ENCODE measurements at places on chromosomes 1 and 21. TPM values are rescaled to one million over a fixed set of nuclear protein-coding genes. Genes with fewer than 3 reads are reported as not detected.

The APOBEC4 gene
- total RNA-seq = not detected

The FAM177B gene
- total RNA-seq = not detected

The FMO3 gene
- 0.62 TPM for total RNA-seq

The HSD3B1 gene
- total RNA-seq = not detected

The HRNR gene
- total RNA-seq = not detected

The CATSPERE gene
- 0.47 TPM for total RNA-seq

The CLIC4 gene
- total RNA-seq = 1,271 TPM

The CENPF gene
- total RNA-seq = 3.7 TPM

The NTNG1 gene
- total RNA-seq = 0.08 TPM

The NEGR1 gene
- total RNA-seq = 10.8 TPM

The SYPL2 gene
- 14.7 TPM for total RNA-seq

The APCS gene
- total RNA-seq = not detected

The ANGPTL1 gene
- total RNA-seq = 7.1 TPM

The FABP3 gene
- 601 TPM for total RNA-seq

The ELAPOR1 gene
- 0.21 TPM for total RNA-seq

The GBP6 gene
- total RNA-seq = 0.16 TPM

The LCE2C gene
- not detected for total RNA-seq

- DNase-seq = peak; percentile 32
Observed at GRCh38 chr1:240004086-240004749, 87.5 kb upstream of the FMN2 start.

GRCh38 chr1:86419277-86419903 is 4.6 kb upstream of the CLCA2 start:
- peak; percentile 13 for DNase-seq

GRCh38 chr1:1136547-1137230 is 20.8 kb upstream of the C1orf159 start:
- DNase-seq = no peak

DNA sequence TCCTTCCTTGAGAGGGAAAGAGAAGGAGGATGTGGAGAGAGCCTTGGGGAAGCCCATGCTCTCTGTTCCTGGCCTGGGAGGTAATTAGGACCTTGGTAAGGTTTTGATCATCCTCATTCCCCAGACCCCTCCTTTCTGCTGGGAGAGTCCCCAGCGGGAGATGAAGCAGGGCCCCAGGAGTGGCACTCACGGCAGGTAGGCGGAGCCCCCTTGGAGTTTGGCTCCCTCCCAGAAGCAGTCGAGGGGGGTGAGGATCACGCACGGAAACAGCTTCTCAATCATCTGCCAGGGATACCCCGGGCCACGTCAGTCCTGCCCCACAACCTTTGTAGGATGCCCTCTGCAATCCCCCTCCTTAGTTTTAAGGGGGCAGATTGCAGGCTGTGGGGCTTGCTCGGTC is 11.5 kb downstream of the PTCH2 start:
- no peak for DNase-seq

- peak; percentile 92 for DNase-seq
Observed at GRCh38 chr1:116834595-116834994, 75.1 kb upstream of the PTGFRN start.

GRCh38 chr1:25204797-25205480 is 27.4 kb downstream of the SYF2 start:
- peak; percentile 58 for DNase-seq

DNA sequence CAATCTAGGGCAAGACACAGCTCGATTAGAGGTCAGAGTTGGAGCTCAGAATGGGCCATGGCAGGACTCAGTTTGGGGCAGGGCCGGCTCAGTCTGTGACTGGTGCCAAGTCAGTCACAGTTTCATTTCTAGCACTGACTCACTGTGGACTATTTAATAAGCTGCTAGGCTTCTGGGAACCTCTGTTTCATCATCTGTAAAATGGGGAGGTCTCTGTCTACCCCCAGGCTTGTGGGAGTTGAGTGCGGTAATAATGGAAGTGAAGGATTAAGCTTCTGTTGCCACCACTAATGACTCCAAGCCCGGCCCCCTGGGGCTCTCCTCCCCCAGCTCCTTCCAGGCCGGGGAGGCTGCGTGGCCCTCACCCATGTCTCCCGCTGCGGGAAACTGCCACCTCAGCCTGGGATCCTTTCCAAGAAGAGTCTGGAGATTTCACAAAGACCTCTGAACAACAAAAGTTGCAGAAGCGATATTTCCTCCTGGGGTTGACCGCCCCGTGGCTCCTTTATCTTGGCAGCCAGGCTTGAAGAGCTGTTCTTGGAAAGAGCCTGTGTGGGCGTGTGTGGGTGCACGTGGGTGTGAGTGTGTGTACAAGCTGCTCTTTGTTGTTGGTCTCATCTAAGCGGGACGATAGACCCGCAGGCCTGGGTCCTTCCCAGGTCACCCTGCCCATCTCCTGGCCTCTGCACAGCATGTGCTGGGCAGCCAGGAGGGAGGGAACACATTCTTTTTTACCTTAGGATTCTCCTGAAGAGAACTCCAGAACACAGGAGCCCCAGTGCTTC is 29.1 kb downstream of the KNCN start:
- peak; percentile 34 for DNase-seq

GRCh38 chr1:81505831-81506230 is 294.9 kb upstream of the ADGRL2 start:
- DNase-seq = no peak

GRCh38 chr1:177448036-177448615 is 277.4 kb downstream of the BRINP2 start:
- no peak for DNase-seq

DNA sequence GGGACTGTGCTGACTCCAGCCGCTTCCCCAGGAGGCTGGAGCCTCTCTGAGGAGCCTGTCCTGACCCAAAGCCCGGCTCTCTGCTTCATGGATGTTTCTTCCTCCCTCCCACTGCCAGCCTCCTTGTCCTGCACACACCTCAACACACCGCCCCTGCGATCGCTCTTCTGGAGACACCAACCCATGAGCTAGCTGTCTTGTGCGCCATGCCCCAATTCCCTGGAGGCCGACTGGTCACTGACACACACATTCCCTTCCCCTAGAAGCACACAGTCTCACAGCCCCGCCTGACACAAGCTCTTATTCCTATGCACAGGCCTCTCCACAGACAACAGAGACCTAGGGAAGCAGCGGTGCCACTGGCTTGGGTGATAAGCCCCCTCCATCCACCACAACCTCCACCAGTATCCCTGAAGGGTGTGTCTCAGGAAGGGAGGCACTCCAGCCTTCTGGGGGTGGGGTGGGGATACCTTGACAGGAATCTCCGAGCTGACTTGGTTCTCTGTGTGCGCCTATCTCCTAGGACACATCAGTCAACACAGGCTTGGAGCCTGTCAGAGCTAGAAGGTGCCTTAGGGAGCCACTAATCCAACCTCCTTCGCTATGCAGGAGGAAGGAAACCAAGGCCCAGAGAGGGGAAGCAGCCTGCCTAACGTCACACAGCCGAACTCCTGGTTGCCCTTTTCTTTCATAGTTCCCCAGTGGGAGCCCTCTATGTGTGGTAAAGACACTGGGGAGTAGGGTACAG is 31.1 kb downstream of the AHDC1 start:
- peak; percentile 79 for DNase-seq

DNA sequence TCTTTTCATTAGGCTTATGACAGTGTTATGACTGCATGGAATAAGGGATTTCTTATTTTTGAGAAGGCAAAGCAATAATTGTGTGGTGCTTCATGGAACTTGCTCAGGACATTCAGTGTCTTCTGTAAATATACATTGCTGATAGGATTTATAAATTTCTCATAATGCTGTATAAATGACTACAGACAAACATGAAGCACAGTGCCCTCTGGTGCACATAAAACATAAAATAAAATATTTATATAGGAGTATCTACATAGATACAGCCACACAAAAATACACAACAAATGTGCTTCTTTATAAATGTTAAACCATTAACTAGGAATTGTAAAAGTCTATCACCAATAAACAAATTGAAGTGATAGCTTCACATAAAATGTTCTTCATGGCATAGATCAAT is 24.1 kb downstream of the BRINP3 start:
- DNase-seq = no peak

- peak; percentile 93 for DNase-seq
Observed at GRCh38 chr1:180926164-180926981, 13.7 kb downstream of the KIAA1614 start.

DNA sequence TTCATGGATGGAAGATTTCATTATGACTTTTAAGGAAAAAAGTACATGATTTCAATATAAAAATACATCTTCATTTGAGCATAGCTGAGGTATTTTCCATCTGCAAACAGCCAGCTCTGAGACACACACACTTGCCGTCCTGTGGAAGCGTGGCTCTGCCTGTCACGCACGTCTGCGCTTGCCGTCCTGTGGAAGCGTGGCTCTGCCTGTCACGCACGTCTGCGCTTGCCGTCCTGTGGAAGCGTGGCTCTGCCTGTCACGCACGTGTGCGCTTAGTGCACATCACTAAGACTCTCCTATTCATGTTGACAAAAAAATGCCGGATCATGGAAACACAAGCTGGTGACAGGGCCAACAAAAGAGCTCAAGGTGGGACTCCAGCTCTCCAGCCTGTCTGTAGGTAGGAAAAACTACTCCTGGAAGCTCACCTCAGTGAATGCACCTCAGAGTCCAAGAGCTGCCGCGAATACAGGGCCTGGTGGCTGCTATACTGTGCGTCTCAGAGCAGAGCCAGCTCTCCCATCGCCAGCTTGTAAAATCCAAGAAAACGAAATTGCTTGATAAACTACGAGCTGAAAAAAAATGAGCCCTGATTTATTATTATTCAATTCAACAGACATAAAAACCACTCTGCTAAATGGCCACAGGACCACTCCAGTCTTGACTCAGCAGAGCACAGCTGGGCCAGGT is 69.3 kb downstream of the SLC37A1 start:
- no peak for DNase-seq

- DNase-seq = no peak
Observed at GRCh38 chr1:56378341-56379070, 200.9 kb downstream of the PLPP3 start.

- no peak for DNase-seq
Observed at GRCh38 chr1:6174621-6175410, 5.3 kb downstream of the CHD5 start.

DNA sequence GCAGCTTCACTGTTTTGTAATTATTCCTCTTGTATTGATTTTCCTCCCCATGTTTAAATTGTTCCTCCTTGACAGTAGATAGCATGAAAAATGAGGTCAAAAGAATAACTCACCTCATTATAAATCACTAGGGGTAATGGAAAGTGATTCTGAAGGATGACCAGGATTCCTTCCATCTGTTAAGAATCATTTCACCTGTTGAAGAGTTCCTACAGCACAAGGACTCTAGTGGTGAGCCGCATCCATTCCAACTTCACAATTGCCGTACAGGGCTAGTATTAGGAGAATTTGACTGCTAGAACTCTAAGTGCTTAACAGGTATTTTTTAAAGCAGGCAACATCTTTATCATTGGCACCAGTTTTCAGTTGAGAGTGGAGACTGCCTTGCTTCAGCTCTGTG is 13.7 kb downstream of the PPP1R12B start:
- DNase-seq = no peak

- DNase-seq = peak; percentile 72
Observed at GRCh38 chr1:202807926-202808757, at the start of gene KDM5B. TSS of gene KDM5B (minus strand) at chr1:202808421. CDS start at chr1:202808305, 116 bp downstream.

DNA sequence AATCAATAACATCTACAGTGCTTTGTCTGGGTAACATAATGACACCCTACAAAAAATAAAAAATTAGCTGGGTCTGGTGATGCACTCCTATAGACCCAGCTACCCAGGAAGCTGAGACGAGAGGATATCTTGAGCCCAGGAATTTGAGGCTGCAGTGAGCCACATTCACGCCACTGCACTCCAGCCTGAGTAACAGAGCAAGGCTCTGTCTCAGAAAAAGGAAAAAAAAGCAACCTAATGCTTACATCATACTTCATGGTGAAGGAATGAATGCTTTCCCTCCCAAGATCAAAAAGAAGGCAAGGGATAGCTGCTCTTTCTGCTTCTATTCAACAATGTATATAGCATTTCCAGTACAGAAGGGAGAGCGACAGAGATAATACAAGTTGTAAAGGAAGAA is 24.2 kb upstream of the CTTNBP2NL start:
- no peak for DNase-seq

DNA sequence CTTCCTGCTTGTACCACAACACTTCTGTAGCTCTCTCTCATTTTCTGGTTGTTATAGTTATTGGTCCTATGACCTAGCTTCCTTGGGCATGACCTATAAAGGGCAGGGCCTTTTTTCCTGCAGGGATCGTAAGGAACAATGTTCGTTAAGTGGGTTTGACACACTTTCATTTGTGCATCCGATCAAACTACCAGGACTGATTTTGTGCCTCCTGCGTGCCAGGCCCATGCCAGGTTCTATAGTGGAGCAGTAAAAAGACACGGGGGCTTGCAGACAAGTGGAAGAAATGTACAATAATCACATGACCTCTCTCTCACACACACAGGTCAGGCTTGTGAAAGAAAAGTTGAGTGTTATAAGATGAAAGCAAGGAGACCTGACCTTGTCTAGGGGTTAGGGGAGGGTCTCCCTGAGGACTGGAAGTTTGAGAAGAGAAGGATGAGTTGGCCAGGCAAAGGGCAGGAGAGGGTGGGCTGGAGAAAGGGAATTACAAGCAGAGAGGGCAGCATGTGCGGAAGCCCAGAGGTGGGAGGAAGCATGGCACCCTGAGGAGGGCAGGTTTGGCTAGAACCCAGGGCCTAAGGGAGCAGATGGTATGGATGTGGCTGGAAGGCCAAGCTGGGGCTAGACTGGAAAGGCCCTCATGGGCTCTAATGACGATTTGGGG is 145.4 kb downstream of the GRIK3 start:
- DNase-seq = no peak

DNA sequence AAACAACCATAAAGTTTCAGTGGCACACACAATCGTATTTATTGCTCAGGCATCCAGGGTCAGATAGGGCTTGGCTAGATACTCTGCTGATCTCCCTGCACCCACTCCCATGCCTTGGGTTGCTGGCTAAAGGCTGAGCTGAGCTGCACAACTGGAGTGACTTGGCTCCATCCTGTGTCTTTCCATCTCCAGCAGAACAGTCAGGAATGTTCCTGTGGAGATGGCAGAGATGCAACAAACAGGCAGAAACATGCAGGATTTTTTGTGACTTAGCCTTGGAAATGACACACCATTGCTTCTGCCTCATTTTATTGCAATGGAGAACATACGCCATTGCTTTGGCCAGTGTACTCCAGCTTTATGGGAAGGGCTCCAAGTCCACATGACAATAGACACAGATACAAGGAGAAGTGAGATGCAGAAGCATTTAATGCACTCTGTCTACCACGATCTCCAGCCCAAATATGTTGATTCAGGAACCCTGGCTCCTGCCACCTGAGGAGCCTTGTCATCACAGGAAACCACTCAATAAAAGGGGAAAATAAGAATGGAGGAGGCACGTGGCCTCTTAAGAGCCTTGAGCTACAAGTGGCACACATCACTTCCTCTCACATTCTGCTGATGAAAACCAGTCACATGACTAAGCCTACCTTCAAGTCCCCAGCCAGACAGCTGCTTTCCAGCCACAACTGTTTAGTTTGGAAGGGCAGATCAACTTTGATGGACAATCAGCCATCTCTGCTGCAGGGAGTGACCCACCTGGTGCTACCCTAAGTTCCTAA is 10.1 kb upstream of the GUCA2B start:
- DNase-seq = peak; percentile 8

DNA sequence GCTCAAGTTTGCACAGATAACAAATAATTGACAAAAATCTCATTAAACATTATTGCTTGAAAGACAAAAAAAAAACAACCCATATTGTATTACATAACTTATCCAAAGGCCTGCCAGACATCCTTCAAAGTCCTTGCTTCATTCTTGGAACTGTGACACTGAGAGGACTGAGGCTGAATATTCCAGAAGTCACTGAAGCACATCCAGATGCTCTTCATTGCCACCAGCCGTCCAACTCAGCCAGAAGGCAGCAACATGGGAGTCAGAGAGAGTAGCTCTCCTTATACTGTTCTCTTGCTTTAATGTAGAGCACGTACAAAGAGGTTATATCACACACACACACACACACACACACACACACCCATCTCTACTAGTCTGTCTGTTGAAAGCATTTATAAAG is 755.0 kb downstream of the LTN1 start:
- no peak for DNase-seq

Measured in myocyte (in vitro differentiated cells).